ENCODE measurements at places on chromosomes 5 and 9.

- no peak for DNase-seq
Measured at GRCh38 chr5:36683821-36684434, 77.5 kb downstream of the SLC1A3 start.

GRCh38 chr5:138350563-138350890, 2.0 kb upstream of the KDM3B start:
- DNase-seq = no peak

GRCh38 chr5:52796516-52797103, 8.9 kb downstream of the ITGA1 start:
- DNase-seq = no peak

GRCh38 chr9:137021979-137022661, 5.9 kb downstream of the ABCA2 start:
- peak; percentile 57 for DNase-seq

DNA sequence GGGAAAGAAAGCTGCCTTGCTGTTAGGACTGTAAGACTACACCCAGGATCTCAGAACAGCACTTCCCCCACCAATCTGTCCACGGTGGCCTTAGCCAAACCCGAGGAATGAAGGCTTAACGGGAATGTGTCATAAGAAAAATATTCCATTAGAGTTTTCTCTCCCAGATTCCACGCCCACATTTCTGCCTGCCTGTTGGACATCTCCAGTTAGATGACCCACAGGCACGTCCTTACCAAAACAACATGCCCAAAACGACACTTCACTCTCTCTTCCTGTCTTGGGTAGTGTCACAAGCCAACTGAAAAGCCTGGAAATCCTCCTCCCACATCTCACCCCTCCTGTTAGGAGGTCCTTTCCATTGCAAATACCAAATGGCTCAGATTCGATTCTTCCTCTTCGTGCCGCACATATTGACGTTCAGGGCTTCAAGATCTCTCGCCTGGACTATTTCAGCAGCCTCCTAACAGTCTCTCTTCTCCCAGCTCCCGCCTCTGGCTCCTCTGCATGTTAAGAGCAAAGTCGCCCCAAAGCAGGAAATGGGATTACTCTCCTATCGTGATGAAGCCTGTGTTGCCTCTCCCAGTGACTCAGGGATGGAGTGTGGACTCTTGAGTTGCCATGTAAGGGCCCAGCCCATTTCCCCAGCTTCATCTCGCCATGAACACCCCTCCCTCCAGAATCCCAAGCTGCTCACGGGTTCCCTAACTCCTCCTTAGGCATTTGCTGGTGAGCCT, 159.3 kb downstream of the NR3C1 start:
- no peak for DNase-seq

DNA sequence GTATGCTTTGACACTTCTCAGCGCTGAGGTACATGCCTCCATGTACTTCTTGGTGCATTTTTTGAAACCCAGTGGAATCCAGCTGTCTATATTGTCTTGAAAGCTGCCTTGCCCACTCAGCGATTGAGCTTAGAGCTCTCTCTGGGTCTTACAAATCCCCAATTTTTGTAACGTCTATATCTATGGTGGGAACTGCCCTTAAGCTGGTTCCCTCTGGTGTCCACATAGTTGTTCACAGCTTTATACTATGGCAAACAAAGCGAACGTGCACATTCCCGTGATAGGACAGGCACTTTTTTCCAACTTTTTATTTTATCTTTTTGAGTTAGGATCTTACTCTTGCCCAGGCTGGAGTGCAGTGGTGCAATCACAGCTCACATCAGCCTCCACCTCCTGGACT, 20.9 kb downstream of the CDHR2 start:
- DNase-seq = no peak

DNA sequence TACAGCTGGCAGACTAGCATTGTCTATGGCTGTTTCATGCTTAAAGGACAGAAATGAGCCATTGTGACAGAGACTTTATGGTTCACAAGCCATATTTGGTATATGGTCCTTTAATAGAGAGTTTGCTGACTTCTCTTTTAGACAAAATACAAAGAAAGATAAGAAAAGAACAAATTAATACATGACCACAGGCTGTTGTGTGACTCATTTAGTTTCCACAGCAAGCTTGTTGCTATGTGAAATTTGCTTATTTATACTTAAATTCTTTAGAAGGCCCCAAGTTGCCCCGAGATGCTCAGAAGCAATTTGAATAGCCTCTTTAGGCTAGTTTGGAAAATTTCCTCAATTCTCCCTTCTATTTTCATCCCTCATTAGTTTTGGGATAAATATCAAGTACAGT, 315.3 kb upstream of the RPS23 start:
- DNase-seq = no peak

- DNase-seq = no peak
Measured at GRCh38 chr5:74885170-74885569, 19.0 kb upstream of the FAM169A start.

- DNase-seq = no peak
Measured at GRCh38 chr5:108344103-108344822, 37.6 kb downstream of the FBXL17 start.

GRCh38 chr5:156241266-156241665, 85.7 kb upstream of the SGCD start:
- no peak for DNase-seq

DNA sequence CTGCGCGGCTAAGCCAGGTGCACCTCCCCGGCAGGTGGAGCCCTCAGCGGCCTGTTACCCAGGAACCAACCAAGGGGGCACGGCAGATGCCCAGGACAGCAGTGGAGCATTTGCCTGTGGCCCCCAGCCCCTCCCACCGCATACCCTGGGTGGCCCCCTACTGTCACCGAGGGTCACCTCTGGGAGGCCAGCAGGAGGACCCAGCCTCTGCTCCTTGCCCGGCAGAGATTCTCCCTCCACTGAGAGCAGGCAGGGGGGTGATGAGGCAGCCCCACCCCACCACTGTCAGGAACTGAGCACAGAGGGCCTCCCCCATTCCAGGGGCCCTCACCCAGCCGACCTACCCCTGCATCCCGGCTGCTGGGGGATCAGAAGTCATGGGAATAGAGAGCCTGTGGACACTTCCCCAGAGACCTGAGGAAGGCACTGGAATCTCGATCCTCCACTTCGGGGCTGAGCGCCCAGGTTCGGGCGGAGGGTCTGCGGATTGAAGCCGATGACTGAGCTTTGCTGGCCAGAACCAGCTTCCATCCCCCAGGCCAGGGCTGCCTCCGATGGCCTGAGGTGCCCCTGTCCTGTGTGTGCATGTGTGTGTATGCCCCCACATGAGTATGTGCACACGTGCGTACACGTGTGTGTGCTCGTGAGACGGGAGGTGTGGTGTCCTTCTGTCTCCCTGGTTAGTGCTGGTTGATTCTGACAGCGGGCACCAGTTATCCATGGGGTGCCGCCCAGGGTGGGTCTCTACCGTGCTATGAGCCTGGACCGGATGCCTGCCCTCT, at the start of gene QRFP:
TSS of gene QRFP (minus strand) at position 580 of the 782 bp plus-strand sequence. CDS start 2,974 bp downstream, outside the sequence.
- no peak for DNase-seq

DNA sequence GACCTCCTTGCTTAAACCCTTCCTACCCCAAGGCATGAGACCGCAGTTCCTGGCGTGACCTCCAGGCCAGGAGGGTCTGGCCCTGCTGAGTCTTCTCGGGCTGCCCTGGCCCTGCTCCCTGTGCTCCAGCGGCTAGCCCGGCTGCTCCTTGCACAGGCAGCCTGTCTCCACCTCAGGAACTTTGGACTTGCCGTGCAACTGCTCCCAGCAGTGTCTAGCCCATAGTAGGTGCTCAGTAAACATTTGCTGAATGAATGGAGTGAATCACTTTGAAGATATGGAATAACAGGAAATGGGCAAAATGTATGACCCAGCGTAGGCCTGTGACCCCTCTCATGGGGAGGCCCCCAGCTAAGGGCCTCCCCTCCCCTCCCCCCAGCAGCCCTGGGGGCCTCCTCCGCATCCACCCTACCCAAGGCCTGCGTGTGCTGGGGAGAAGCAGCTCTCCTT, 127.1 kb downstream of the ZNF354C start:
- no peak for DNase-seq
